ENCODE measurements at places on chromosomes 1 and 21.

DNA sequence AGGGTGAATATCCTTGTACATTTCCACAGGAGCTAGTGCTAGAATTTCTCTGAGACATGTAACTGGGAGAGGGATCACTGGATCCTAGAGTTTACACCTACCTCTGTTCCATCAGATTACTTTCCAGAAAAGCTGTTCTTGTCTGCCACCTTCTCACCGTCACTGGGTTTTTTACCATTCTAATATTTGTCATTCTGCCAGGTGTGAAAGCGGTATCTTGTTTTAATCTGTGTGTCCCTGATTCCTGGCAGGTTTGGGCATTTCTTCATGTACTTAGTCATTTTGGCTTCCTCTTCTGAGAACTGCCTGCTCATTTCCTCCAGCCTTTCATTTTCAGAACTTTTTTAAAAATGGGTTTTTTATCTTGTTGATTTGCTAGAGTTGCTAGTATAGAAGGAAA, 5.1 kb downstream of the PMF1 start:
- DNase-seq: no peak

- peak; percentile 96 for DNase-seq
These were observed 20.7 kb downstream of the NGF start for GRCh38 chr1:115317101-115318012.

DNA sequence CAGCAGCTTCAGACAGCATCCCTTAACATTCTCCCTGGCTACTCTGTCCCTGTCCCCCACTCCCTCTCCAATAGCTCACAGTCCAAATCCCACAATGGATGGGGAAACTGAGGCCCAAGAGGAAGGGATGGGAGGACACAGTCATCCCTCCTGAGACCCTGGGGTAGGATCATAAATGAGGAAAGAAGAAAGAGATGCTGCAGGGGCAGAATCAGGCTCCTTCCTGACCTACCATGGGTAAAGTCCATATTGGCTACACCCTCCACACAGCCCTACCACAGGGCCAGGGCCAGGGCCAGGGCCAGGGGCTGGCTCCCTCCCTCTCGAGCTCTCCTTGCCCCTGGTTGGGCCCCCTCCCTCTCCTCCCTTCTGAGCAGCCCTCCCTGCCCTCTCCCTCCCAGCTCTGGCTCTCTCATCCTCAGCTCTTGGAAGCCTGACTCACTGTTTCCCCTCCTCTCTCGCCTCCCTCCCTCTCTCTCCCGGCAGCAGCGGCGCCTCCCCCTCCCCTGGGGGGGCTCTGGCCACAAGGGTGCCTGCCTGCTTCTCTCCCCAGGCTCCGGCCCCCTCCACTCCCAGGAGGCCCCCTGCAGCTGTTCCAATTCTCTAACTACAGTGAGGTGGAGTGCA, 4.9 kb downstream of the AHDC1 start:
- DNase-seq: peak; percentile 81

- no peak for DNase-seq
These were observed 22.9 kb downstream of the PLXNA2 start for GRCh38 chr1:208221291-208221622.

DNA sequence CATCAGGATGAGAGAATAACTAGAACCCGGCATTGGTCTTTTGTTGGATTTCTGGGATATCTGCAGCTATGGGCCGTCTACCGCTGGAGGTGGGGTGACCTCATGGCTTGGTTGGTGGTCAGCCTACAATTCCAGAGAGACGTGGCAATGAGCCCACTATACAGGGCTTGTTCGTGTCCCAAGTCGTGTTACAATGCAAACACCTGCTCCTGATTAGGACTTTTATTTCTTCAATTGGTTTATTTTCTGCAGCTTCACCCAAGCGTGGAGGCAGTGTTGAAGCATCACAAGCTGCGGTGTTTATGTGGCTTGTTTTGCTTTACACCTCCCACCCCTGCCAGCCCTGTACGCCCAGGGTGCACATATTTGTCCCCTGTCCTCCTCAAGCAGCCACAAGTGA, 211.7 kb upstream of the TMEM51 start:
- DNase-seq: no peak

DNA sequence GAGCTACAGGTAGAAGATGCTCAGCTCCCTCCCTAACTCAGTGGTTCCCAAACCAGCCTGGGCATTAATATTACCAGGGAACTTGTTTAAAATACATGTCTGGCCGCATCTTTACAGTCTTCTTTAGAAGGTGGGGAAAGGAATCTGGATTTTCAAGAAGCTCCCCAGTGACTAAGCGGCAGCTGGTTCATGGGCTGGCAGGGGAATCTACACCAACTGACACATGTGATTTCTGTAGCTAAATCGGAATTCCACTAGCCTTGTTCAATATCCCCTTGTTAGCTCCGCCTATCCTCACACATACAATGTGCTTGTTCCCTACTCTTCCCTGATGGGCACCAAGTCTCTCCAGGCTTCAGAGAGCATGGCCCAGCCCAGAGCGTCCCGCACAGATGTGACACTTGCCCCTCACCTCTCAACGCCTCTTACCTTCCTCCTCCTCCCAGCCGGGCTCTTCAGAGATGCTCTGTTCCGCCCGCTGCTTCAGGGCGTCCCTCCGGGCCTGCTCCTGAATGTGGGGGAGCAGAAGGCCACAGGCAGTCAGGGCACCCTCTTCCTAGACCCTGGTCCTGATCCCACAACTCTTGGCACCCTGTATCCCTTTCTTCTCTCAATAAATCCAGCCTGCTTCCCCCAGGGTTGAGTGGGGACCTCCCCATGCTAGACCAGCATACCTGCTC, 15.3 kb downstream of the TSSK3 start:
- DNase-seq: no peak

DNA sequence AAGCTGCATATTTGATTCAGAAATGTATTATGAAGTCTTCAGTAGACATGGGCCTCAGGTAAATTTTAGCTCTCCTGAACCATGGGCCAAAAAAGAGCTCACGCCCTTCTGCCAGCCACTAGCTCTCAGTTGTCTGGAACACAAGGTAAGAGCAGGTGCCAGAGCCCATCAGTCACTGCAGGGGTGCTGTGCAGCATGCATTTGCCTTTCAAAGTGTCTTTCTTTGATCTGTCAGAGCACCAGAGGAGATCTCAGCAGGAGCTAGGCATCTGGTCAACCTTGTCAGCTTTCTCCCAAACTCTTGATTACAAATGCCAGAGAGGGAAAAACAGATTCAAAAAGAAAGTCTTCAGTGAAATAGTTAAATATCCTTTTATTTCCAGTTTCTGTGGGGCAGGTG, 332.3 kb downstream of the COL11A1 start:
- no peak for DNase-seq

- no peak for DNase-seq
These were observed 5.2 kb downstream of the KCNJ10 start for GRCh38 chr1:160064746-160065145.

GRCh38 chr1:4599951-4600481, 54.4 kb upstream of the AJAP1 start:
- no peak for DNase-seq

DNA sequence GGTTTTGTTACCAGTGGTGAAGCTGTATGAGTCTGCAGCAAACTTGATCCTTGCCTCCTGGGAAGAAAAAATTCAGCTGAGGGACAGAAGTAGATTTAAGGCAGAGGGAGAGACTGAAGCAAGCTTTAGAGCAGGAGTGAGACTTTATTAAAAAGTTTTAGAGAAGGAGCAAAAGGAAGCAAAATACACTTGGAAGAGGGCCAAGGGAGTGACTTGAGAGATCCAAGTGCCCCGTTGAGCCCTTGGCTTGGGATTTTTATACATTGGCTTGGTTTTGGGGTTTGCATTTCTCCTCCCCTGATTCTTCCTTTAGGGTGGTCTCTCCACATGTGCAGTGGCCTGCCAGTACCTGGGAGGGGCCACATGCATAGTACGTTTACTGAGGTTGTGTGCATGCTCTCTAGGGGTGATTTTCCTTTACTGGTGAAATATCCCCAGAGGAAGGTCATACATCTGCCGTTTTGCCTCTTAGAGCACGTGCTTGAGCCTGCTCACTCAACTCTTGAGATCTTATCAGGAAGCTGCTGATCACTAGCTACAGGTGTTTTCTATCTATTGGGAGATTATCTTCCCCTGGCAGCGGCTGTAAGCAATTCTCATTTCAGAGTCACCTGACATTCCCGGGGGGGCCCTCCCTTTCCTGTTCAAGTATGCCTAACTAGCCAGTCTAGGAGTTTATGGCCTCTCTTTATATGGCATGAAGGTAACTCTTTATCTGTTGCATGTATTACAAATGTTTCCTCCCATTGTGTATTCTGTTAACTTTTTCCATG, 20.3 kb downstream of the FASLG start:
- peak; percentile 11 for DNase-seq

GRCh38 chr1:107981277-107981676, 16.3 kb upstream of the VAV3 start:
- DNase-seq: no peak

DNA sequence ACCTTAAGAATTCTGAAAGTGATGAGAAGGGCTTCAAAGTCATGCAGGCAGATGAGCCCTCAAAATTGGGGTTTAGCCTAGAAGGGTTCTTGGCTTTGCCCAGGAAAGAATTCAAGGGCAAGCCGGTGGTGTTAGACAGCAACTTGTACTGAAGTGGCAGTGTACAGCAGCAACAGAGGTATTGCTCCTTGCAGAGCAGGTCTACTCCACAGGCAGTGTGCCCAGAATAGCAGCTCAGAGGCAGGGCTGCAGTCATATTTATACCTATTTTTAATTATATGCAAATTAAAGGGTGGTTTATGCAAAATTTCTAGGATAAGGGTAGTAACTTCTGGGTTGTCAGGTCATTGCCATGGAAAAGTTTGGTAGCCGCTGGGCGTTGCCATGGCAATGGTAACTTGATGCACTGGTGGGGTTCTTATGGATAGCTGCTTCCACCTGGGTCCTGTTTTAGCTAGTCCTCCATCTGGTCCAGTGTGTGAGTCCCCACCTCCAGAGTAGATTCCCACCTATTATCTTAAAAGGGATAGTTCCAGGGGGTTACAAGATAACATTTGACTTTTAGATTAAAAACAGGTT, 57.9 kb upstream of the CR2 start:
- DNase-seq: peak; percentile 8

- no peak for DNase-seq
These were observed 21.4 kb upstream of the LRRC38 start for GRCh38 chr1:13535227-13535626.

DNA sequence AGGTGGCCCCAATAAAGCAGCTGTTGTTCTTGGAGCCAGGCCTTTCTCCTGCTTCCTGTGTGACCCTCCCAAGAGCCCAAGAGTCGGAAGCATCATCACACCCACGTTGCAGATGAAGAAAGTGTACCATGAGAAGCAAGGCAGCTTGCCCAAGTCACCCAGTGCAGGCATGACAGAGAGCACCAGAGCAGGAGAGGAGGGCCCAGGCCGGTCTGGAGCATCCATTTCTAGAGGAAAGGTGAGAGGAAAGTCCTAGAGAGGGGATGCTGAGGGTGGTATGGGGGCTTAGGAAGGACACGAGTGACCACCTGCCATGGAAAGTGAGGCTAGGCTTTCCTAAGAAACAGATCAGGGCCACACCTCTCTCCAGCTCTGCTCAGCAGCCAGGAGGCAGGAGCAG, 47.0 kb downstream of the C1orf198 start:
- no peak for DNase-seq

- DNase-seq: no peak
These were observed 267.6 kb downstream of the COL11A1 start for GRCh38 chr1:102840741-102841140.

Data from NCI-H524 (cell line).